Inflammatory macrophage treated with lipopolysaccharide for 4 hours (primary cell): ENCODE measurements at places on chromosomes 1 and 21.
A peak's percentile ranks its signal among the peaks of the same experiment; 100 is the strongest.

GRCh38 chr1:236027104-236027503 is 37.8 kb downstream of the NID1 start:
- DNase-seq, result no peak

- DNase-seq, result no peak
Measured at GRCh38 chr1:248811514-248812490, 13.9 kb downstream of the SH3BP5L start.

GRCh38 chr1:246587606-246588005 is 21.4 kb downstream of the CNST start:
- peak; percentile 94 for DNase-seq

GRCh38 chr1:117106478-117106877 is 15.1 kb downstream of the TRIM45 start:
- DNase-seq, result peak; percentile 10

DNA sequence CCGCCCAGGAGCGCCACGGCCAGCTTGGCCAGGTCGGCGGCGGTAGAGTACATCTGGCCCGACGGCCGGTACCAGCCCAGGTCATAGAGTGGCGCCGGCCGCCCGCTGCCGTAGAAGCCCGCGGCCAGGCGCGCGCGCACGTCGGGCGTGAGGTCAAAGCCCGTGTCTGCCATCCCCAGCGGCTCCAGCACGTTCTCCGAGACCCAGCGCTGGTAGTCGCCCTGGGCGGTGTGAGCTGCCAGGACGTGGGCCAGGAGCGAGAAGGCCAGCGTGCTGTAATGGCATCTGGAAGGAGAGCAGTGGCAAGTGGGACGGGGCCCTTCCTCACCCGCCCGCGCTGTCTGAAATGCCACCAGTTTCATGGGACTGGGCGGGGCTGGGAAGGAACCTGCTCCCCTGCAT is 18.9 kb downstream of the LACTBL1 start:
- no peak for DNase-seq

DNA sequence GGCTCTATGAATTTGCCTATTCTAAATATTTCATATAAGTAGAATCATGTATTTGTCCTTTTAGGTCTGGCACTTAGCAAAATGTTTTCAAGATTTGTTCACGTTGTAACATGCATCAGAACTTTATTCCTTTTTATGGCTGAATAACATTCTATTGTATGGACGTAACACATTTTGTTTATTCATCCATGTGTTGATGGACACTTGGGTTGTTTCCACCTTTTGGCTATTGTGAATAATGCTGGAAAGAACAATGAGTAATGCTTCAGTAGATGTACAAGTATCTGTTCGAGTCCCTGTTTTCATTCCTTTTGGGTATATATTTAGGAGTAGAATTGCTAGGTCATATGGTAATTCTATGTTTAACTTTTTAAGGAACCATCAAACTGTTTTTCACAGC is 24.7 kb downstream of the SLC35A3 start:
- no peak for DNase-seq

DNA sequence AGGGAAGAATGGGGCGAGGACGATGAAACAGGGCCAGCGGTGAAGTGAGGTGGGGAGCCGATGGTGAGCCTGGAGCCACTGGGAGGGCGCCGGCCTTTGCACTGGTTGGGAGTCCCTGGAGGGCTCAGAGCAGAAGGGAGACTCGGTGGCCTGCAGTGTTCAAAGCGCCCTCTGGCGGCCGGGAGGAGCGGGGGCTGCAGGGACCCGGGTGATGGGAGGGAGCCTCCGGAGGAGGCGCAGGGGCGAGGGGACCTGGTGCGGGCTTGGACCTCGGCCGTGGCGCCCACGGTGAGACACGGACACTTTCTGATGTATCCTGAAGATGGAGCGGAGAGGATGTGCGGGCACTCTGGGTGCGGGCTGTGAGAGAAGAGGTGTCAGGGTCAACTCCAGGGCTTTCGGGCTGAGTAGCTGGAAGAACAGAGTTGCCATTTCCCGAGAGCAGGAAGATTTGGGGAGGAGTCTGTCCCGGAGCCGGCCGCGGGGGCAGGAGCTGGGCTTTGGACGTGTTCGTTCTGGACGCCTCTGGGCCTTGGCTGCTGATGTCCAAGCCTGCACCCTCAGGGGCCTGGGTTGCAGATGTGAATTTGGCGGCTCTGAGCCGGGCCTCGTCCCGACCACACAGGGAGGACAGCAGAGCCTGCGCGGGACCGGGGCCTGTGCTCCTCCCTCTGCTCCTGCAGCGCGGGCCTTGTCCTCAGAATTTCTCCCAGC is 29.7 kb downstream of the HEYL start:
- peak; percentile 33 for DNase-seq
